ENCODE measurements at places on chromosomes 7 and 10.

DNA sequence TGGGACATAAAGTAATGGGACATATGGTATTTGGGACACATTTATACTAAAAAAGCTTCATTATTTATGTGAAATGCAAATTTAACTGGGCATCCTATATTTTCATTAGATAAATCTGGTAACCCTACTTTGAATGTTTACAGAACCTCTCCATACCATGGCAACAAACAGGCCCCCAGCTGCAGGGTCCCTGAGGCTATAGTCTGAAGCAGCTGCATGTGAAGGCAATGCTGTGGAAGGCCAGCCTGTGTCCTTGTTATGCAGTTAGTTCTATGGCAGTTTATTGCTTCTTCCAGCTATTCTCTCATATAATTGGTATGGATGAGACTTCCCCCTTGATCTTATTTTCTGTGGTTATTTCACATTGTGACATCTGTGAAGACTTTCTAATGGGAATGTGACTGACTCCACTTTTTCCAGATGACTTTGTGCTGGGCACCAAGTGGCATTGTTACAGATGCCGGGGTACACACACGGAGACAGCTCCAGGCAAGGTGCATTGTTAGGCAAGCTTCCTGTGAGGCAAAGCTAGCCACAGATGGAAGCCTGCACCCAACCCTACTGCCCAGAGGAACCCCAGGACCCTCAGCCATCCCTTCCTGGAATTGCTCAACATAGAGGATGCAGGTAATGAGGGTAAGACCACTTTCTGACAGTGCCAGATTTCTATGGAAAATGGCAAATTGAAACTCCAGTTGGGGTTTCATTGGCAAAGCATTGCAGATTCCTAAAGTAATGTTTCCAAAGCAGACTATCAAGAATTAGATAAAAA is 49.5 kb upstream of the ADAM12 start:
- no peak for DNase-seq

- DNase-seq = no peak
These were observed 13.3 kb downstream of the COPG2 start for GRCh38 chr7:130655286-130655685.

DNA sequence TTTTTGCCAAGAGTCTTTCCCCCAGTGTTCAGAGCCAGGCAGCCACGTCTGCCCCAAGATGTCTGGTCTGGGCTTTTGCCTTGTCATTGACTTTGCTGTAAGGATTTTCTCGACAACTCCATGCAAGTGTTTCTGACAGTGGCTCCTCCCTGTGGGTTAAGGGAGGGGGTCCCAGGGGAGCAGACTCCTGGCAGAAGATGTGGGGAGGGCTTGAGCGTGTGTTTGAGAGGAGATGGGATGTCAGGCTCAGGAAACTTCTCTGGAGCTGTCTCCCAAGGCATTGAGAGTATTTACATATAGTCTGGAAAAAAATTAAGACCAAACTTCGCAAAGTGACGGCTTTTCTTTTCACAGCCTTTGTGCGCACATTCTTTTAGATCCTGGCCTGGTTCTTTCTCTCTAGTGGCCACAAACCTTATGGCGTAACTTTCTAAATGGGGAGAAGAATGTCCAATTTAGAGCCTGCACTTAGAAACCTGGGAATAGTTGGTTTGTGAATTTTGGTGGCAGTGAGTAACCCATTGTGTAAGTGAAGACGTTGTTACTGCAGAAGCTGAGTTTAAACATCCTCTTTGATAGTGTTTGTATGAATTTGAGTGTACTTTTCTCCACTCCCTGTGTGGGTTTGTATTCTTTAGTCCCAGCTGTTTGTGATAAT is 201.5 kb downstream of the LRMDA start:
- DNase-seq = no peak

GRCh38 chr10:75276069-75276872 is 40.5 kb upstream of the COMTD1 start:
- DNase-seq = no peak

DNA sequence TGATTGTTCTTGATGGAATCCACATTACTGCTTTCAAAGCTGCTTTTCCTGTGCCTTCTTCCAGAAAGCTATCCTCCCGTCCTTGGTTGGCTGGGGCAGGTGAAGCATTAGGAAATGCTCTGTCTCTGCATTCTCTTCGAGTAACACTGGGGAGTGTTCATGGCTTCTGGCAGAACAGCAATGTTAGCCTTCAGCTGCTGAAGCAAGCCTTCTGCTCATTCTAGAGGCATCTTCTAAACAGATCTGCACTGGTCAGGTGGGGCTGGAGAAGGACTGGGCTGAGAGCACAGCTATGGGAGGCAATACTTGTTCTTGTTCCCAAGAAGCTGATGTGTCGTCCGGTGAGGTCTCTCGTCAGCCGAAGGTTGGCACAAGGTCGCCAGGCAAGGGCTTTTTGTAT is 80.6 kb downstream of the MGMT start:
- DNase-seq = no peak

DNA sequence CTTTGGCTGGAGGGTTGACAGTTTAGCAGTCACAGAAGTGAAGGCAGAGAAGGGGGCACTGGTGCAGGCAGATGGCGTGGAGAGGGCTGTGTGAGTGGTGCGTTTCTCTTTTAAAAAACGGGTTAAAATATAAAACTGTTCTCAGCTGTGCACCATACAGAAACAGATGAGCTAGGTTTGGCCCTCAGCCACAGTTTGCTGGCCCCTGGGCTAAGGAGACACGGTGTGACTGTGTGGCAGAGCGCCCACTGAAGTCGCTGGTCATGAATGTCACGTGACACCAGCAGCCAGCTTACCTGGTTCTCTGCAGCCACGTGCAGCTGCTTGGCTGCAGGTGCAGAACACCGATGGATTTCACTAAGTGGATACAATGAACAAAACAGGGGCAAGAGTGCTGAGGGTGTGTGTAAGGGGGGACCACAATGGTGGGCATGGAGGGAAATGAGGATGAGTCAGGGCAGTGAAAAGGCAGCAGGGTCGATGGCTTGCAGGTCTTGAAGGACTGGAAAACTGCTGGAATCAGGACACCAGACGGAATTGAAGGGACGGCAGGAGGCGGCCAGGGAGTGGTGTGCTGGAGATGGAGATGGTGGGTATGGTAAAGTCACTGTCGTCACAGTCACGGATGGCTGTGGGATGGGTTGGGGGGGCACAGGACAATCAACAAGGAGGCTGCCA is 7.4 kb downstream of the ZNF746 start:
- no peak for DNase-seq

GRCh38 chr7:77386165-77386822 is 29.9 kb downstream of the GSAP start:
- no peak for DNase-seq

- no peak for DNase-seq
These were observed 8.3 kb downstream of the BRAT1 start for GRCh38 chr7:2546776-2547586.

GRCh38 chr7:47153058-47153457 is 428.9 kb downstream of the TNS3 start:
- no peak for DNase-seq

DNA sequence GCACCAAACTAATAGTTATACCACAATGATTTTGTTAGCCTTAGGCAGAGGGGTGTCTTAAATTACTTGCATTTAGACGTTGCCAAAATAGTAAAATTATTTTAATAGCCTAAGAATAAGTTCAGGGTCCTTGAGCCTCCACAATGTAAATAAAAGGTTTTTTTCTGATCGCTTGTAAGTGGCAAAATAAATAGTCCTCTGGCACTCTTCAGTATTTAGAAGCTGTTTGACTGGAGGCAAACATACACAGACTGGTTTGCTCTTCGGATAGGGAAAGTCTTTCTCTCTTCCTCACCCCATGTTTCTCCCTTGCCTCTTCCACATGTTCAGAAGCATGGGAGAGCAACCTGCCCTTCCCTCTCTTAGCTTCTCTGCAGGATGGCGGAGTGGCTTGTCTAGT is 49.5 kb upstream of the FAM180A start:
- no peak for DNase-seq

GRCh38 chr10:76334255-76334654 is 902.8 kb downstream of the LRMDA start:
- DNase-seq = no peak

DNA sequence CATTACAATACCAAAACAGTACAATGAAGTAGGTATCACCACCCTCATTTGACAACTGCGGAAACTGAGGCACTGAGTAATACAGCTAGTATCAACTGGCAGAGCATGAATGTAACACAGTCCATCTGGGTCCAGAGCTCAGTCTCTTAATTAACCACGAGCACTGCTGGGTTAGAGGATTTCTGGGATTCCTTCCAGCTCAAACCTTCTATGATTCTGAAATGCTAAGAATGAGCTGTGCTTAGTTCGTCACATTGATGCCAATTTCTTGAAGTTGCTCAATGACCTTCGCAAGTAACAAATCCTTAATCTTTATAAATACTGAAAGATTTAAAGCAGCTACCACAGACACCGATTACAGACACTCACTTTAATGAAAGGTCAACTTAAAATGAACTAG is 62.5 kb downstream of the SGMS1 start:
- DNase-seq = no peak

- no peak for DNase-seq
These were observed 56.4 kb downstream of the KAT6B start for GRCh38 chr10:74882831-74883230.

DNA sequence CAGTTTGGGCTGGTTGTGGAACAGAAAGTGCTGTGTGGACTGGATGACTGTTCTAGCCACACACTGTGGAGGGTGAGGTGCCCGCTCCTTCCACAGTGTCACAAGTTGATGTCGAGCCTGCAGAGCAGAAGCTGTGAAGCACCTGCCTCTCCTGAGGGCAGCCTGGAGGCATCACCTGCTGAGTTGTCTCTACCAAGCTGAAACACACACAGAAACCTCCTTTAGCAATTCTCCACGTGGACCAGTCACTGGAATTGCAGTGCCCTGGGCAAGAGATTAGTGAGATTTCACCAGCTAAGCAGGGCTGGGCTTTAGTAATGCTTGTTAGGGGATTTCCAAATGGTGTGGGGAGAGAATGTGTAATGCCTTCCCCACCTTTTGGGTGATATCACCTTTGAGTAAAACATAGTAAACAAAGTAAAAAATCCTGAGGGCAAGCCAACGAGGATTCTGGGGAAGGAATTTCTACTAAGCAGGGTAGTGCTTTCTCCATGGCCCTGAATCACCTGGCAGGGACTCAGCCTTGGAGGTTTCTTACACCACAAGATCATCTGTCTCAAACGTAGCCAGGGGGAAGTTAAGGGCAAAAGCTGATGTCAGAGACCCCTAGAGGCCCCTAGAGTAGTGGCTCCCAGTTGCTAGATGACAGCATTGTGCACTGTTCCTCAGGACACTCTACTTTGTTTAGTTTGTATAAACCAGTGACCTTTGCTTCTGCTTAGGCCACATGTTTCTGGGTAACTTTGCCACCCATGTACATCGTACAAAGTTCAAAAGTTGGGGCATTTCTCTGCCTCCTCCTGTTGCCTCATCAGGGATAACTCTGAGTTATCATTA is 233.1 kb upstream of the IGFBP3 start:
- no peak for DNase-seq

DNA sequence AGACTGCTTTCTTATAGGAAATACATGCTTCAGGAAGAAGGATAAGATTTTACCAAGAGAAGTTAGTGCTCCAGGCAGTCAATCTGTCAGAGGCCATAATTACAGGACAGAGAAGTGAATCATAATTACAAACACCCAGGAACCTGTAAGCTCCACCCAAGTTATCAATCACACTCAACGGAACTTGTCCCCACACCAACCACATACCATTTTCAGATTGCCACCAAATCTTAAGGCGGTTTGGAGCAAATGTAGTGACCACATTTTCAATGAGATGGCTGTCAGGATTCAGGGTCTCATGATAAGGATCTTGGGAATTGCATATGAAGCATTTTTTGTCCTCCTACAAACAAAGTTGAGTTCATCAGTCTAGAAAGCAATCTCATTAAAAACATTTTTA is 4.8 kb downstream of the LAMB1 start:
- DNase-seq = no peak

- DNase-seq = no peak
These were observed 433.6 kb upstream of the GALNT17 start for GRCh38 chr7:70698219-70698832.

DNA sequence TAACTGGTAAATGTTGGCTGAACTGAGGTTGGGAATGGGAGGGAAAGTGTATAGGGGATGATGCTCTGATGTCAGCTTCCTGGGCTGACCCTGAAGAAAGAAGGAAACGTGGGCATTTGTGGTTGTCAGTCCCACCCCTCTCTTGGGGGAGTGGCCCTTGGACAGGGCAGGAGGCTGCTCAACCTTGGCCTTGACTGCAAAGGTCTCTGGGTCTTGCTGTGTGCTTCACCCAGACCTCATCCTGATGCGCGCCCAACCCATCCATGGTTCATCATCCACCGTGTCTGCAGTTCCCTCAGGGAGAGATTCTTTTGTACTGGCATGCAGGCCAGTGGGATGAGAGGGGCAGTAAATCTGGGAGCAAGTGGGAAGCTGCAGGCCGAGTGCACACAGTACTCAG is 4.7 kb upstream of the ZYX start:
- DNase-seq = no peak

DNA sequence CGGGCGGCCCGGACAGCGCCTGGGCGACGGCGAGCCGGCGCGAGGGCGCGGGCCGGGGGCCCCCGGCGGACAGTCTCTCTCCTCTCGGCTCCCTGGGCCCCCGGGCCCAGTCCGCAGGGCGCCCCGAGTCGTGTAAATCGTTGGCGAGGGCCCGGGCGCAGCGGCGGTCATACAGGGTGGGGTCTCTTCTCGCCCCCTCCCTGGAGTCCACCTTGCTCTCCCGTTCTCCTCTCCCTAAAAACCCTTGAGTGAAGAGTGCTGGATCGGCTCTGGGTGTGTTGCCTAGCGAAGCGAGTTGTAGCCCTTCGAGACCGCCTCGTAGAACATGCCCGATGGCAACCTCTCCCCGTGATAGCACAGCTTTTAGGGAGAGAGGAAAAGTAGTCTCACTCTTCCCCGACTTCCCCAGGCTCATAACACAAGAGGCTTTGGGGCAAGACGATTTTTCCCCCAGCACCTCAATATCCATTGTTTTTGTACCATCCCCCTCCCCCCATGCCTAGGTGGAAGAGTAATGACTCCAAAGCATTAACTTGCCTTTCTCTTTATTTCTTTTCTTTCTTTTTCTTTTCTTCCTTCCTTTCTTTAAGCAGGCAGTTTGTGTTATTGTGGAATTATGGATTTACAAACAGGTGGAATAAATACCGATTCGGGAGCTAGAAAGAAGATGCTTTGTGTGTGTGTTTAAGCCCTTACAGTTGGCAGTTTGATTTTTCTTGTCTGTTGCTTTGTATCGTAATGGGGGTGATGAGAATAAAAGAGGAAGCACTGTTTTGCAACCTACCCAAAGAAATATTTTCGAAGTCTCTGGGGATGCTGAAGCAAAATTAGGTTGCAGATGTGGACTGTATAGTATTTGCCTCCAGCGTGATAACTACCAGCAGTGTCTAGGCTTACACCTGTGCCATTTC is 822 bp downstream of the SHOC2 start:
- DNase-seq = no peak

All from activated naive CD8-positive, alpha-beta T cell treated with anti-CD3 and anti-CD28 coated beads, Interleukin-2, amount 50 U/mL, for 16 hours (primary cell).